ENCODE measurements at places on chromosomes 4 and X.

GRCh38 chr4:6956087-6956433 is 46.4 kb downstream of the TBC1D14 start:
- DNase-seq, result no peak

- DNase-seq, result no peak
Measured at GRCh38 chrX:98203800-98204199, 1320.1 kb downstream of the RPA4 start.

DNA sequence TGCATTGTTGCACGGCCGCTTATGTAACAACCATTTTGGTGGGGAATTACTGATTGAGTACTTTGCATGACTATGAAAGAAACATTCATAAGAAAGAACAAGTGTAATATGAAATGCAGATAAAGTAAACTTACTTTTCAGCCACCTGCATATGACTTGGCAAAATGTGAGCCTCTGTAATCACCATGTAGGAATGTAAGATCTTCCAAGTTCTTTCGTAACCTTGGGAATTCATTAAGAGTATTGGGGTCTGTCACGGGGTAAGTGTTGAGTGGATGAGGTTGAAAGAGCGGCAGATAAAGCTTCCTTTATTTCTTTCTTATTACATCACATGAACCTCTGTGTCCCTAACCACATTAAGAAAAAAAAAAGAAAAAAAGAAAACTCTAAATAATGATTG is 348.5 kb upstream of the NR3C2 start:
- DNase-seq, result no peak

DNA sequence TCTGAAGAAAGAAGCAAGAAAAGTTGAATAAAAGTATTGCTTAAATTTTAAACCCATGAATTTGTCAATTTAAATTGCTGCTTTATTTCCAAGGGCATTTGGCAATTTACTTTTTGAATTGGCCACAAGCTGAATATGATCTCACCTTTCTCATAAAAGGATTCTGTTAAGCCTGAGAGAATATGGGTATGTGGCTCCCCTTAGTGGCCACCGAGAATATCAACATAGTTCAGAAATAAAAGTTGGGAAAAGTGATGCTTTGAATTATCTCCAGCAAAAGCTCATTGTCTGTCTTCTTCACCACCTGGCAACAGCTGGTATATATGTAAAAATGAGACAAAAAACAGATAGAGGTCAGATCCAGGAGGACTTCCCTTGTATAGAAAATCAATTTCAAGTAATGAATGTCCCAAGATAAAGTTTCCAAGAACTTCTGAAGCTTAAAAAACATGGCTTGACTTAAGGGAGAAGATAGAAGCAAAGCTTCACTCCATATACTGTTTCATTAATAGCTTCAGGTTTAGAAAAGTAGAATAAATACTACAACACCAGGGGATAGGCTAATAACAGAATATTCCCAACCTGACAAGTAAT is 290.7 kb upstream of the FAM241A start:
- DNase-seq, result no peak

- DNase-seq, result no peak
Measured at GRCh38 chrX:54043056-54043455, 1.2 kb downstream of the PHF8 start.

DNA sequence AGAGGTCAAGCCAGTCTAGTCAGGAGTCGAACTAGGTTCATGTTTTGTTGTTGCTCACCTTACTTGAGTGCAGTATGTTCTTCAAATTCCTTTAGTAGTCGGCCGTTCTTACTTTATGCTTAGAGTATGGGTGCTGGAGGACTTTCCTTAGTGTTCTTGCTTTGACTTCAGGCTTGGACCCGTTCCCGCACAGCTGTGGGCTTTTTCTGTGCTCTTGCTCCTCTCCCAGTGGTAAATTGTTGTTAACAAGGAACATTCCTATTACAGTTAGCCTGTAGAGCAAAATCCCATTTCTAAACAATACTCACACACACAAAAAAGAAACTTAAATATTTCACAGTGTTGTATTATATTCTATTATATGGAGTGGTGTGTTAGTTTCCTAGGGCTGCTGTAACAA is 113.5 kb downstream of the RAP1GDS1 start:
- no peak for DNase-seq

- DNase-seq, result no peak
Measured at GRCh38 chr4:125433453-125433852, 118.7 kb downstream of the FAT4 start.

DNA sequence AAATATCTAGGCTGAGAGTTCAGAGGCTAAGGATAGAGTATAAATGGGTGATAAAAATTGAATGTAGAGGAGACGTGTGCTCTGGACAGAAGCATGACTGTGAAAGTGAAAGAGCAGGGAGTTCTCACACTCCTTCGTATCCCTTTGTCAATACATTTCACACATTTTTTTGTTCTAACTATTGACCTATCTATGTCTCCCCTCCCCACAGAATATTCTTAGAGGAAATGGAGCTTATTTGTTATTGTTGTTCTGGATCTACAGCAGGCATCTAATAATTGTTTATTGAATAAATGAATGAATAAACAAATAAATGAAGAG is 57.6 kb downstream of the ENPEP start:
- no peak for DNase-seq
